ENCODE measurements at places on chromosomes 11 and 22. TPM values are rescaled to one million over a fixed set of nuclear protein-coding genes. Genes with fewer than 3 reads are reported as not detected.

Gene SLC7A4
- total RNA-seq, result not detected

Gene OR8D2
- total RNA-seq, result not detected

DNA sequence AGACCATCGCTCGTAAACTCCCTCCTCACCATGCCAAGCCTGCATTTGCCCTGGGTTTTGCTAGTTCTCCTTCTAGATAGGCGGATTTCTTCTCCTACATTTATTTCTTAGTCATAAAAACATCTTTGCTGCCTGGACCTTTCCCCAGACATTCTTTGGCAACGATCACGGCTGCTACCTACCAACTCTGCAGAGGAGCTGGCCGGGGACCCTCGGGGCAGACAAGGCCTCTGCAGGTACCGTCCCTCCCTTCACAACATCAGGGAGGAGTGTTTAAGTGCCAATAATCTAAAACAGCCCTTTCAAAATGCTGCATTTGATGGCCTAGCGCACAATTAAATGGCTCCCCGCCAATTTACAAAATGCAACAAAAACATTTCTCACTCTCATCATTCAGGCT, 34.4 kb downstream of the BRD1 start:
- ATAC-seq, result no peak
- H3K4me1 ChIP-seq, result peaks cover 23% of the 10 kb centered on the region
- H3K27me3 ChIP-seq, result no peaks in the 10 kb centered on the region
- H3K27ac ChIP-seq, result peak overlapping the region; percentile 11

Gene OR4A16
- total RNA-seq, result not detected

Gene CCDC134
- total RNA-seq, result 21.6 TPM

- peaks cover 5% of the 10 kb centered on the region for H3K4me1 ChIP-seq
- no peak overlapping the region for H3K27ac ChIP-seq
- no peaks in the 10 kb centered on the region for H3K27me3 ChIP-seq
- no peaks in the 10 kb centered on the region for H3K36me3 ChIP-seq
- ATAC-seq, result no peak
Measured at GRCh38 chr22:25673713-25674112, 68.3 kb upstream of the MYO18B start.

DNA sequence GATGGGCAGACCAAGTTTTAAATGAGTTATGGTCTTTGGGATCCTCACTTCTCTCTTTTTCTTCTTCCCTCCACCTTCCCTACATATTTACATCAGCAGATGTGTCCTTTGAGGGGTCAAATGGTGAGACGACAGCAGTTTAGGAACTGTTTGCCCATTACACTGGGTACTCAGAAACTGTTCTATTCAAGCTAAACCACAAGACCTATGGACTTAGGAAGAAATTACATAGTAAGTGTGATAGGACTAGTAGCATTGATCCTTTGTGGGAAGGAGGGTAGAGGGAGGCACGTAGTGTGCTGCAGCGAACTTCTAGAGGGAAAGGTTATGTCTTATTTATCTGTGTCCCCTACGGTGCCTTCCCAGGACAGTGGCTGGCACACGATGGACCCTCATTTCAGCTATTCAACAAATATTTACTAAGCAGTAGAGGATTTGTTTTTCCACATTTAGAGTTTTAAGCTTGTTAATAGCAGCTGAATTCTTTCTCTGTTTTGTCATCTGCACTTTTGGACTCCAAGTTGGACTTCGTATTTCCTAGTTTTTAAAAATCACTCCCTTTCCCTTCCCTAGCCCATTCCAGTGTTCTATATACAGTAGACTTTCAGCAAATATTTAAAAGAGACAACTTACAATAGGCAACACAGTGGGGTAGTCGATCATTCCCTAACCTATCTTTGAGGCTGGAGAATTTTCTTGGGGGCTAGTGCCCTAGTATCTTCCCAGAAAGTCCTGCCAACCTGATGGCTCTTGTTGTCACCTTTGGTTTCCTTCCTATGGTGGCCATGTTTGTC, 13.9 kb downstream of the FZD4 start:
- H3K36me3 ChIP-seq, result no peaks in the 10 kb centered on the region
- H3K27me3 ChIP-seq, result peaks cover 10% of the 10 kb centered on the region
- H3K4me1 ChIP-seq, result no peaks in the 10 kb centered on the region
- no peak for ATAC-seq

DNA sequence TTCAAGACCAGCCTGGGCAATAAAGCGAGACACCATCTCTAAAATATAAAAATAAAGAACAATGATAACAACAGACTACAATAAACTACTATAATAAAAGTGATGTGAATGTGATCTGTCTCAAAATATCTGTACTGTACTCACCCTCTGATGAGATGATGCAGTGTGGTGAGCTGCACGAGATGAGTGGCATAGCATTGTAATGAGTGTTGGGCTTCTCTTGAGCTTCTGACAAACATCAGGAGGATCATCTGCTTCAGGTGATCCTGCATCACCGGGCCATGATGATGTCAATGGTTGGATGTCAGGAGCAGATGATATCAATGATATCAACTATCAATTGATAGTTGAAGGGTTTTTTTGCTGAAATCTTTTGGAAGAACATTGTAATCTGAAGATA, 52.4 kb upstream of the INCENP start:
- peak; percentile 34 for ATAC-seq
- no peaks in the 10 kb centered on the region for H3K27me3 ChIP-seq
- no peaks in the 10 kb centered on the region for H3K36me3 ChIP-seq

Gene INS
- not detected for total RNA-seq

DNA sequence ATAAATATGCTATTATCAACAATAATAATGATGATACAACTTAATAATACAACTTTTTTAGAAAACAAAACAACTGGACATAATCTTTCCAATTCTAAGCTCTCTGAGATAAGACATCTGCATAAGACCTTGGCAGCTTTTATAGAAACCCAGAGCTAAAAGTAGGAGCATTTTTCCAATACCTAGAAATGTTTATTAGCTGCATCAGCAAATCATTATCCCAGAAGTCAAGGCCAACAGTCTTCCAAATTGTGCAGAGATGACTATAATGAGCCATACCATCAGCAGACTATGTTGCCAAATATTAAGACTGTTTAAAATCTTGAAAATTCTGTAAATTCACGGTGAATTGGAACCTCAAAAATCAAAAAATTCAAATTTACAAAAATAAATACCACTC, 30.3 kb downstream of the DCUN1D5 start:
- H3K4me1 ChIP-seq, result no peaks in the 10 kb centered on the region
- peaks cover 91% of the 10 kb centered on the region for H3K36me3 ChIP-seq
- ATAC-seq, result no peak

DNA sequence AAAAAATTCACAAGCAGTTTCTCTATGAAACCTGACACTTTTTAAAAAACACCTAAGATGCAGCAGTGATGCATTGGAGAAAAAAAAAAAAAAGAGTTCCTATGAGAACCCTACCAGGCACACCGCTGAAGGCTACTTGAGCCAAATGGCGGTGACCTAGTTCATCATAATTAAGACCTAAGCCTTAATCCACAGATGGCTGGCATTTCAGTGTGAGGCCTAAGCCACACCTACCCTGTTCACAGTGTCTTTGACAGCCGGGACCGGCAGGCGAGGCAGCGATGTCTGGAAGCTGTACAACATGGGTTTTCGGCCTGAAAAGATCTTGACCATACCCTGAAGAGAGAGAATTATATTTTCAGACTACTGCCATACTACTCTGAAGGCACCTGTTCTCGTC, 38.0 kb downstream of the CPT1A start:
- ATAC-seq, result no peak
- peaks cover 49% of the 10 kb centered on the region for H3K36me3 ChIP-seq
- no peak overlapping the region for H3K4me3 ChIP-seq
- no peaks in the 10 kb centered on the region for H3K27me3 ChIP-seq

GRCh38 chr11:1916132-1916985, 3.1 kb upstream of the TNNT3 start:
- H3K4me3 ChIP-seq, result no peak overlapping the region
- peaks cover 14% of the 10 kb centered on the region for H3K27me3 ChIP-seq
- ATAC-seq, result peak; percentile 63
- peaks cover 21% of the 10 kb centered on the region for H3K4me1 ChIP-seq
- H3K27ac ChIP-seq, result peak overlapping the region; percentile 15
- H3K36me3 ChIP-seq, result peaks cover 5% of the 10 kb centered on the region

Gene DGAT2
- total RNA-seq, result 2.4 TPM

DNA sequence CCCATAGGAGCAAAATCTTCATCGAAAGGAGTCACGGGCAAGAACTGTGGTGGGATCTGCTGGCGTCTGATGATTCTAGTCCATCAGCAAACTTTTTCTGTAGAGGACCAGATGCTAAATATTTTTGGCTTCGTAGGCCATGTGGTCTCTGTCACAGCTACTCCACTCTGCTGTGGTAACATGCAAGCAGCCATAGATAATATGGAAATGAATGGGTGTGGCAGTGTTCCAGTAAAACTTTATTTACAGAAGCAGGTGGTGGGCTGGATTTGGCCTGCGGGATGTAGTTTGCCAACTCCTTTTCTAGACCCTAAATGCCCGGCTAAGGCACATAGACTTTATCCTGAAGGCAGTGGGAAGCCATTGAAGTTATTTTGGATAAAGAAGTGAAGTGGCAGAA, 32.9 kb downstream of the BMAL1 start:
- no peaks in the 10 kb centered on the region for H3K27me3 ChIP-seq
- peak overlapping the region; percentile 48 for H3K27ac ChIP-seq
- no peak for ATAC-seq
- peaks cover 49% of the 10 kb centered on the region for H3K4me1 ChIP-seq

- peaks cover 12% of the 10 kb centered on the region for H3K27me3 ChIP-seq
- no peaks in the 10 kb centered on the region for H3K36me3 ChIP-seq
- H3K4me3 ChIP-seq, result no peak overlapping the region
- H3K4me1 ChIP-seq, result no peaks in the 10 kb centered on the region
- ATAC-seq, result no peak
Measured at GRCh38 chr11:93100211-93100610, 97.6 kb downstream of the SLC36A4 start.

Gene PIK3C2A
- 40.4 TPM for total RNA-seq

DNA sequence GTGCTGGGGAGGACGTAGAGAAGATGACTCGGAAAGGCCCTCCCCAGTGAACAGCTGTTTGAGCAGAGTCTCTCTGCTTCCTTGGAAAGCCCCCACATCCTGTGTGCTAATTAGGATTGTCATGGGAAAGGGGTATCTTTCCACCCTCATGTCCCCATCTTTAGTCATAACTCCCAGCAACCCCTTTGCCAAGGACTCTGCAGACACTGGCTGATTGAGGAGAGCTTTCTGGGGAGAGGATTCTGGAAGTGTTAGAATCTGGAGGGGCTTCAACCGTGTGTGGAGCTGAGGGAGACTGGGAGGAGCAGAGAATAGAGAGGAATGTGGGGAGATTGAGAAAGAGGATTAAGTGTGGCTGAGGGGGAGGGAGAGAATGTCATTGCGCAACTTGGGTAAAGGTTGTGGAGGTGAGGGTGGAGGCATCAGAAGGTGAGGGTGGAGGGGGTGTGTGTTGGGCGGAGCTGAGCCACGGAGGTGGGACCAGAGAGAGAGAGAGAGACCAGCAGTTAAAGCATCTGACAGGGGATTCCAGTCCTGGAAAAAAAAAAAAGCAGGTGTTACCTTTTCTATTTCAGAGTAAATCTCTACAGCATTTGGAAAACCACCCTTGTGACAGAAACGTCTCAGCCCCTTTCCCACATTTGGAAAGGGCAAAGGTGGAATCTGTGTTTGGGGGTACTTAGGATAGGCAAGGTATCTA, 2.2 kb downstream of the DTX4 start:
- no peak overlapping the region for H3K4me3 ChIP-seq
- ATAC-seq, result no peak
- no peak overlapping the region for H3K27ac ChIP-seq
- no peaks in the 10 kb centered on the region for H3K36me3 ChIP-seq

Gene DEUP1
- total RNA-seq, result not detected

DNA sequence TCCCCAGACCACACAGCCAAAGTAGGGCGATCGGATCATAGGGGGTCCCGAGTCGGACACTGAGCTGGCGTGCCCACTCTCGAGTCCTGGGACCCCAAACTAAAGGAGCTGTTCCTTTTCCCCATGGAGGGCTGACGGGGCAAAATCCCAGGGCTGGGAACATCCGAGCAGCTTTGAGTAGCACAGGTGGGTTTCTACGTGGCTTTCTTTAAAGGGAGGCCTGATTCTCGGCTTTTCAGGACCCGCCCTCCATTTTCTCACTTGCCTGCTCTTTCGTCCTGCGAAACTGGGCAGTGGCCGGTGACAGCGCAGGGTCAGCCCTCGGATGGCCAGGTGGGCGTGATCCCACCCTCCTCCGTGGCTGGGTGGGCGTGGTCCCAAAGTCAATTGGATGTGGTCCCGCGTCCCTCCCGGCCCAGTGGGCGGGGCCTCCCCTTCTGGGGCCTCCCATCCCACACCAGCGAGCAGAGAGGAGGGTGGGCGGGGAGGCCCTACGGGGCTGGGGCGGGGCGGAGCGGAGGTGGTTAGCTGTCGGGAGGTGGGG, 17.5 kb upstream of the TXNRD2 start:
- no peak overlapping the region for H3K4me3 ChIP-seq
- no peaks in the 10 kb centered on the region for H3K36me3 ChIP-seq
- H3K27ac ChIP-seq, result no peak overlapping the region
- H3K27me3 ChIP-seq, result no peaks in the 10 kb centered on the region
- no peak for ATAC-seq

- no peak overlapping the region for H3K4me3 ChIP-seq
- no peaks in the 10 kb centered on the region for H3K4me1 ChIP-seq
- no peak overlapping the region for H3K27ac ChIP-seq
- H3K36me3 ChIP-seq, result no peaks in the 10 kb centered on the region
- no peaks in the 10 kb centered on the region for H3K27me3 ChIP-seq
Measured at GRCh38 chr11:104043678-104044239, 7.3 kb downstream of the DDI1 start.

- H3K27ac ChIP-seq, result no peak overlapping the region
- no peaks in the 10 kb centered on the region for H3K4me1 ChIP-seq
- no peaks in the 10 kb centered on the region for H3K36me3 ChIP-seq
Measured at GRCh38 chr11:121665206-121665838, 212.6 kb upstream of the SORL1-AS1 start.

Gene MUC6
- total RNA-seq, result not detected

DNA sequence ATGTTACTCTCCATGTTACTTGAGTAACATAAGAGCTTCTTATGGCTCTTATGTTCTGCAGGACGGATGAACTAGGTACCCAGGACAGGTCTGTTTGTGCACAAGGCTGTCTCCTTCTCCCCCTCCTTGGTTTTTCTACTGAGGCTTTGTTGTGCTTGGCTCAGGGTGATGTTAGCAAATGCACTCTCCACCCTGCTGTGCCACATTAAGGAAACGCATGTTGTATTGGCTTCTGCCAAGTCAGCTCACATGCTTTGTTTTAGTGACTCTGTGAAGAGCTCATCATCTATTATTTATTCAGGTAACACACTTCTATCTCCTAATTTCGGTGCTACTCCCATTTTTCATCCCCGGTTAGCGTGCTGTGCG, 108.3 kb downstream of the PTPRJ start:
- no peak overlapping the region for H3K27ac ChIP-seq
- no peaks in the 10 kb centered on the region for H3K27me3 ChIP-seq
- peaks cover 5% of the 10 kb centered on the region for H3K36me3 ChIP-seq
- peaks cover 19% of the 10 kb centered on the region for H3K4me1 ChIP-seq

Measured in activated T-helper 17 cell treated with anti-CD3 and anti-CD28 coated beads, Interleukin-2, amount 50 U/mL, for 72 hours (primary cell).